ENCODE measurements at places on chromosomes 1 and 21.
A peak's percentile ranks its signal among the peaks of the same experiment; 100 is the strongest.

DNA sequence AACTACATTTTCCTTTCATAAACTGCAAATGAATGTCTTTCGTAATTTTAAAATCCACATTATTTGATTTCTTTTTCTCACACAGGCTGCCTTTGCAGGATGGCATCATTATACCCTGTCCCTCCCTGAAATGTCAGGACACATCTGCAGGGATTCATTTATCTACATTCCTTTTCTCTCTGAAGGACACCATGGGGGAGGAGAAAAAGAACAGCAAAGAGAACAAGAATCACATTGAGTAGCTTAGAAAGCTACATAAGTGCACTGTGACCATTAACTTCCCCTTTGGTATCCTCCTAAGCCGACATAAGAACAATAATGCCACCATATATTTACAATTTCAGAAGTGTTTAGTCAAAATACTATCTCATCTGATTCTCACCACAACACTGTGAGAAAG lies 129.5 kb downstream of the PIGK start:
- H3K4me1 ChIP-seq, result no peaks in the 10 kb centered on the region
- no peak overlapping the region for H3K4me3 ChIP-seq
- no peak overlapping the region for H3K27ac ChIP-seq
- H3K27me3 ChIP-seq, result no peaks in the 10 kb centered on the region
- DNase-seq, result no peak

DNA sequence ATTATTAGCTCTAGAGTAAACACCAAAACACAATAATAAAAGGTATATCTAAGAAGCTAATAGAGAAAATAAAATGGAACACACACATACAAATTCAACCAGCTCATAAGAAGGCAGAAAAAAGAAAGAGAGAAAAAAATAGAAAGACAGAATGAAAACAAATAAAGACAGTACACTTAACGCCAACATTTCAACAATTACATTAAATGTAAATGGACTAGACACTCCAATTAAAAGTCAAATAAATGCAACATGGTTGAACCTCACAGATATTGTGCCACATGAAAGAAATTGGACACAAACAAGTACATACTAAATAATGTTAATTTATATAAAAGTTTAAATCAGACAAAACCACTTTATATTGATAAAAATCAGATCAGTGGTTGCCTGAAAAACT lies 56.0 kb downstream of the SLC44A5 start:
- no peak overlapping the region for H3K27ac ChIP-seq
- H3K4me3 ChIP-seq, result no peak overlapping the region
- DNase-seq, result no peak
- no peaks in the 10 kb centered on the region for H3K36me3 ChIP-seq
- H3K27me3 ChIP-seq, result no peaks in the 10 kb centered on the region

- peaks cover 5% of the 10 kb centered on the region for H3K36me3 ChIP-seq
- no peak for DNase-seq
- peaks cover 35% of the 10 kb centered on the region for H3K4me1 ChIP-seq
- peak overlapping the region; percentile 71 for H3K4me3 ChIP-seq
- peak overlapping the region; percentile 89 for H3K27ac ChIP-seq
Observed at GRCh38 chr21:45551316-45551715, 9.1 kb upstream of the SLC19A1 start.

DNA sequence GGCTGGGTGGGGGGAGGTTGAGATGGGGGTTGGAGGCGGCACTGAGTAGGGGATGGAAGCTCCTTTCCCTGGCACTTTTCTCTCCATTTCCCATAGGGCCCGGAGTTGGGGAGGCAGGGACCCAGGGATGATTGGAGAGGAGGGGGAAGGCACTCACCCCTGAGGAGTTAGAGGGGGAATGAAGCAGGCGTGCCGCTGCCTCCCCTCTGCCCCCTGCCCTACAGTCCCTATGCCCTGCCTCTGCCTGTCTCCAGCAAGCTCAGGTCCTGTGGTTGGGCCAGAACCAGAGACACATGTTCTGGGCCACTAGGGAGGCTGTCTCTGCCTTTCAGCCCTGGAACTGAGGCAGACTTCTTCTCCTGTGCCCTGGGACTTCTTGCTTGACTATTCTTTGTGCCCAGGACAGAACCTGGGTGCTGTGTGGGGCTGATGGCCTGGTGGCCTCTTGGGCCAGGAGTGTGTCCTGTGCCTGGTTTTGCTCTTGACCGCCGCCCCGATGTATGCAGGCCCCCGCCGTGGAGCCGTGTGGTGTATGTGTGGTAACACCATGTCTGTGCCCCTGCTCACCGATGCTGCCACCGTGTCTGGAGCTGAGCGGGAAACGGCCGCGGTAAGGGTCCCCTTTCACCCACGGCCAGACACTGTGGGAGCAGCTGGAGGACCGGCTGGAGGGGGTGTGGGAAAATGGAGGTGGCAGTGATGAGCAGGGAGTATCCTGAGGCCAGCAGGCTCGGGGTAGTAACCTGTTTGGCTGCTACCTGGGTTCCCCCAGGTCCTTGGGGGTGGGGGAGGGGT lies 1.4 kb downstream of the LYPLA2 start:
- H3K36me3 ChIP-seq, result peaks cover 38% of the 10 kb centered on the region
- peak overlapping the region; percentile 98 for H3K27ac ChIP-seq
- no peaks in the 10 kb centered on the region for H3K27me3 ChIP-seq
- H3K4me1 ChIP-seq, result peaks cover 30% of the 10 kb centered on the region

DNA sequence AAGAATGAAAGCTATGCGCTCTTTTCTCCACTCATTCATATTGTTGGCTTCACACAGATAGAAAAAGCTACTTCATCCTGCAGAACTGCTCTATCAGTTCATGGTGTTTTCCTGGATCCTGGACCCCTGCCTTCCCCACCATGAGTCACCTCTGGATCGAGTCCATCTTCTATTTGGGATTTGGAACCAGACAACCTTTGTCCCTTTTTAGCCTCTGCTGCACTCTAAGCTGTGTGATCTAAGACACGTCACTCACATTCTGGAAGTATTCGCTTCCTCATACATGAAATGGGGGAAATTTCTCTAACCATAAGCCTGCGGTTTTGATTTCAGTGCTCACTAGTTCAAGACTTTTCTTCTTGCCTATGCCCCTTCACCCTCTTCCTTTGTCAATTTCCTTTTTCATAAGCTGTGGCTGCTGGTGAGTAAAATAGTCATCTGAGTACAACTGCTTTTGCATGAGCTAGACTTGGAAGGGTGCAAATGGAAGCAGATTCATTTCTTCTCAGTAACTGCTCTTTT lies 14.1 kb upstream of the DEGS1 start:
- H3K4me1 ChIP-seq, result peaks cover 27% of the 10 kb centered on the region
- no peak for DNase-seq
- H3K36me3 ChIP-seq, result peaks cover 3% of the 10 kb centered on the region
- H3K4me3 ChIP-seq, result no peak overlapping the region
- H3K27me3 ChIP-seq, result no peaks in the 10 kb centered on the region

GRCh38 chr1:33349081-33349759 lies 28.3 kb upstream of the A3GALT2 start:
- DNase-seq, result peak; percentile 28
- H3K27me3 ChIP-seq, result no peaks in the 10 kb centered on the region
- peaks cover 10% of the 10 kb centered on the region for H3K36me3 ChIP-seq
- H3K4me1 ChIP-seq, result peaks cover 34% of the 10 kb centered on the region

GRCh38 chr1:15236321-15236721 lies 10.7 kb upstream of the FHAD1 start:
- H3K36me3 ChIP-seq, result peaks cover 1% of the 10 kb centered on the region
- no peak for DNase-seq
- no peak overlapping the region for H3K27ac ChIP-seq
- peaks cover 18% of the 10 kb centered on the region for H3K27me3 ChIP-seq
- H3K4me3 ChIP-seq, result no peak overlapping the region

DNA sequence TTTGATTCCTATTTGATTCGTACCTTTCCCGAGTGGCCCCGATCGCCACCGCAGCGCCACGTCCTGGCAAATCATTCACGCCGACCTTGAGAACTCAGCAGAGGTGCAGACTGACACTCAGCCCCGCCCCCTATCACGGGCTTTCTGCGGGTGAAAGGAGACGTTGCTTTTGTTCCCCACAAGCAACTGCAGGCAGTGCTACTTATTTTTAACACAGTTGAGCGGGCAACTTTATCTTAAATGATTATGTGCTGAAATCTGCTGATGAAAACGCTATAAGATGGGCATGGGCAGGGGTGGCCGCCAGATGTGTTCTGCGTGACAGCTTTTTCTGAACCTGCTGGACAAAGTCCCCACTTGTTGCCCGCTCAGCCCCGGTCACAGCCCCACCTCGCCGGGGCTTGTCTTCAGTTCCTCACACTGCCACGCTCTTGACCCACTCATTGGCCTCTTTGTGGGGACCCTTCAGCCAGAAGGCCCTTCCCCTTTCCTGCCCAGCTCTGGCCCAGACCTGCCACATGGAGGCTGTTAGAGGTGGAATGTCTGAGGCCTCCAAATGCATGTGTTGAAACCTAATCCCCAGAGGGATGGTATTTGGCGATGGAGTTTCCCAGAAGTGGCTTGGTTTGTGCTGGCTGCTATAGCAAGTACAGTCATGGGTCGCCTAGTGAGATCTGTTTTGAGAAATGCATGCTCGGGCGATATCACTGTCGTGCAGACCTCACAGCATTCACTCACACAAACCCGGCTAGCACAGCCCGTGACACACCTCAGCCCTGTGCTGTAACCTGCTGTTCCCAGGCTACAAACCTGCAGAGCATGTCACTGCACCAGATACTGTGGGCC lies 15.7 kb upstream of the PDXK start:
- H3K36me3 ChIP-seq, result peaks cover 5% of the 10 kb centered on the region
- no peaks in the 10 kb centered on the region for H3K27me3 ChIP-seq
- H3K4me3 ChIP-seq, result peak overlapping the region; percentile 68

GRCh38 chr1:89781494-89782126 lies 39.2 kb upstream of the LRRC8D start:
- H3K4me3 ChIP-seq, result peak overlapping the region; percentile 49
- no peaks in the 10 kb centered on the region for H3K27me3 ChIP-seq
- no peaks in the 10 kb centered on the region for H3K36me3 ChIP-seq
- peak overlapping the region; percentile 39 for H3K27ac ChIP-seq

- no peak overlapping the region for H3K4me3 ChIP-seq
- peaks cover 10% of the 10 kb centered on the region for H3K36me3 ChIP-seq
- peaks cover 56% of the 10 kb centered on the region for H3K4me1 ChIP-seq
Observed at GRCh38 chr1:19397217-19397945, 85.3 kb downstream of the SLC66A1 start.

- H3K4me1 ChIP-seq, result peaks cover 3% of the 10 kb centered on the region
- no peak overlapping the region for H3K4me3 ChIP-seq
- H3K36me3 ChIP-seq, result peaks cover 2% of the 10 kb centered on the region
- H3K27ac ChIP-seq, result no peak overlapping the region
- no peak for DNase-seq
Observed at GRCh38 chr1:26003262-26003661, 5.4 kb upstream of the PAFAH2 start.

DNA sequence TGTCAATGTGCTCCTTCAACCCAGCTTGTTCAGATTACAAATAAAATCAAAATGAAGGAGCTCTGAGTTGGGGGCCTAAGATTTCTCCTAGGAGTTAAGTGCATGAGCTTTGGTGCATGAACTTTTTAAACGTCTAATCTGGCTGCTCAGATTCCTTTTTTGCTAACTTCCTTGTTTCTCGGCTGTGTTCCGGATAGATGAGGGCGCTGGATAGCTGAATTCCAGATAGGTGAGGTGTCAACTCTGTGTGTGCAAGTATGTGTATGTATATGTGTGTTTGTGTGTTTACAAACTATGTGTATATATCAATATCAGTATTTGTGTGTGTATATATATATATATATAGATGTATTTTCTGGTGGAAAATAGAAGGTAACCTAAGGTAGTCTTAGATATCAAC lies 37.5 kb upstream of the RCAN3 start:
- no peak overlapping the region for H3K27ac ChIP-seq
- no peaks in the 10 kb centered on the region for H3K27me3 ChIP-seq
- H3K4me1 ChIP-seq, result peaks cover 5% of the 10 kb centered on the region
- H3K36me3 ChIP-seq, result peaks cover 30% of the 10 kb centered on the region

GRCh38 chr1:2145946-2146835 lies 48.4 kb downstream of the FAAP20 start:
- no peaks in the 10 kb centered on the region for H3K27me3 ChIP-seq
- H3K27ac ChIP-seq, result no peak overlapping the region
- H3K36me3 ChIP-seq, result no peaks in the 10 kb centered on the region
- DNase-seq, result no peak

DNA sequence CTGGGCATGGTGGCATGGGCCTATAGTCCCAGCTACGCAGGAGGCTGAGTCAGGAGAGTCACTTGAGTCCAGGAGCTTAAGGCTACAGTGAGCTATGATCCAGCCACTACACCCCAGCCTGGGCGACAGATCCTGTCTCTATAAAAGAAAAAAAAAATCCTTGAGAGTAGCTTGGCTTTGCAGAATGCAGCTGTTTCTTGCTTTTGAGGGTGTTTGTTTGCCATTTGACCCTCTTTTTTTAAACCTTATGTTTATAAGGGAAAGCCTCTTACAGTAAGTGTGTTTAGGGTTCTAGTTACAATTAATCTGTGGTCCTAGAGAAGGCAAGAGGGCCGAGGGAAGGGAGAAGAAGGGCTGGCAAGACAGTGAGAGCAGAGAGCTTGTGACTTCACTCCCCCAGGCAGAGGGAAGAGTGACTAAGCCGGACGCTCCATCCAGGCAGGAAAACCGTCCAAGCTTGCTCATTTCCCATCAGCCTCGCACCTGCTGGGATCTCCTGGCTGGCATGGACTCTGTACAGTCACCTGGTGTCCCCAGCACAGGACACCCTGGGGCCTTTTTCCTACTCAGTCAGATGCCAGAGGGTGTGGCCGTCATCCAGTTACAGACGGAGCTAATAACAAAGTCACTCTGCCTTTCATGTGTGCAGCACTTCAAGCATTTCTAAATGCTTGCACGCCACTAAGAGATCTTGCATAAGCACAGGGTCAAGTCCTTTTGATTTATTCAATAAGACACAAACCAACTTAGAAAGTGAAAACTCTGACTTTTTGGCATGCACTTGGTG lies 55.5 kb upstream of the PSEN2 start:
- DNase-seq, result no peak
- no peak overlapping the region for H3K4me3 ChIP-seq

All from central memory CD8-positive, alpha-beta T cell (primary cell).